ENCODE measurements at places on chromosomes 2 and 18.

DNA sequence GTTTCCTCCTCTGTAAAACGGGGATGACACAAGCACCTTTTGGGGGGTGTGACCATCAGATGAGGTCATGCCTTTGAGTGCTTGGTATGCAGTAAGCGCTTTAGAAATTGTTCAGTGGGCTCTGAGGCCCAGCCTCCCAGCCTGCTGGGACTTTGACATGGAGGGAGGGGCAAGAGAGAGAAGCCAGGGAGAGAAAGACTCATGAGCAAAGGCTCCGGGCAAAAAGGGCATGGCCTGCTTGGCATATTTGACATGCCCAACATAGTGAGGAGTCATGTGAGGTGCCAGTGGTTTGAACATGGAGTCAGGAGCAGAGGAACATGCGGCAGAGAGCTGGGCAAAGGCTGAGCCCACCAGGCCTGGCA is 14.0 kb downstream of the TNS1 start:
- DNase-seq: no peak

GRCh38 chr2:19649142-19649541 is 252.6 kb downstream of the TTC32 start:
- DNase-seq: no peak

DNA sequence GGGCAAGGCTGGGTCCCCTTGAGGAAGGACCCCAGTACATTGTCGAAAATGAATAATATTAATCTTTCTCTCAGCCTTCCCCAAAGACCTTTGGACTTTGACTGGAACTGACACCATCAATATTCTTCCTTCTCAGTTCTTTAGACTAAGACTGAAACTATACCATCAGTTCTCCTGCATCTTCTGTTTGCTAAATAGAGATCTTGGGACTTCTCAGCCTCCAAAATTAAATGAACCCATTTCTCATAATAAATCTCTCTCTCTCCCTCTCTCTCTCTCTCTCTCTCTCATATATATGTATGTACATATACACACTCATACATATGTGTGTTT is 39.7 kb upstream of the VRK2 start:
- no peak for DNase-seq

DNA sequence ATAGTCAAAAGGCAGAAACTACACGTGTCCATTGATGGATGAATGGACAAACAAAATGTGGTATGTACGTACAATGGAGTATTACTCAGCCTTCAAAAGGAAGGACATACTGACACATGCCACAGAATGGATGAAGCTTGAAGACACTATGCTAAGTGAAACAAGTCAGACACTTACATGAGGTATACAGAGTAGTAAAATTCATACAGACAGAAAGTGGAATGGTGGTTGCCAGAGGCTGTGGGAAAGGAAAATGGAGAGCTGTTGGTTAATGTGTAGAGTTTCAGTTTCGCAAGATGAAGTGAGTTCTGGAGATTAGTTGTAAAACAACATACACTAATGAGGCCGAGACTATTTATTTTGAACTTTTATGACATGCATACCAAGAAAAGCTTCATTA is 67.4 kb upstream of the EPB41L3 start:
- DNase-seq: no peak

DNA sequence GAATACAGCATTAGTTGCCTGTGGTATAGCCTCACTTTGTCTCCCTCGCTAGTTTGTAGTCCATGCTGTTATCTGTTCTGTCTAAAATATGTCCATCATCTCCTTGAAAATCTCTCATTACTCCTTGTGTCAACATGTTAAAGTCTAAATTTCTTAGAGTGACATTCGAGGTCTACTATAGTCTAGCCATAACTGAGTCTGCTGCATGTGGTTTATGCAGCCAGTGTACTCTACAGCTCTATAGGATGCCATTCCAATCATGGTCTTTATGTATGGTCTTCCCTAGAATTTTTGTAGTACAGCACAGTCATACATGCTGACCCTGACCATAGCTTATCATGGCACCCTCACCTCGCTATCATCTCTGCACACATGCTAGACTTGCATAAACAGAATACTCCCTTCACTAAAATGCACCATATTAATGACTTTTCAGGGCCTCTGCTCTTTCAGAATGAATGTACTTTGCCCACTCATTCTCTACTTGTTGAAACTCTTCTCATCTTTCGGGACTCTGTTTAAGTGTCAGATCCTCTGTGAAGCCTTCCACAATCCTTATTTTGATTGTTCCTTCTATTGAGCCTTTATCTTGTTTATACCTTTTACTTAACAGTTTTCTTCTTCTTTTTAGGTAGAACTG is 12.8 kb downstream of the TANK start:
- DNase-seq: no peak

- no peak for DNase-seq
These were observed 12.8 kb downstream of the CUL3 start for GRCh38 chr2:224572338-224572737.

DNA sequence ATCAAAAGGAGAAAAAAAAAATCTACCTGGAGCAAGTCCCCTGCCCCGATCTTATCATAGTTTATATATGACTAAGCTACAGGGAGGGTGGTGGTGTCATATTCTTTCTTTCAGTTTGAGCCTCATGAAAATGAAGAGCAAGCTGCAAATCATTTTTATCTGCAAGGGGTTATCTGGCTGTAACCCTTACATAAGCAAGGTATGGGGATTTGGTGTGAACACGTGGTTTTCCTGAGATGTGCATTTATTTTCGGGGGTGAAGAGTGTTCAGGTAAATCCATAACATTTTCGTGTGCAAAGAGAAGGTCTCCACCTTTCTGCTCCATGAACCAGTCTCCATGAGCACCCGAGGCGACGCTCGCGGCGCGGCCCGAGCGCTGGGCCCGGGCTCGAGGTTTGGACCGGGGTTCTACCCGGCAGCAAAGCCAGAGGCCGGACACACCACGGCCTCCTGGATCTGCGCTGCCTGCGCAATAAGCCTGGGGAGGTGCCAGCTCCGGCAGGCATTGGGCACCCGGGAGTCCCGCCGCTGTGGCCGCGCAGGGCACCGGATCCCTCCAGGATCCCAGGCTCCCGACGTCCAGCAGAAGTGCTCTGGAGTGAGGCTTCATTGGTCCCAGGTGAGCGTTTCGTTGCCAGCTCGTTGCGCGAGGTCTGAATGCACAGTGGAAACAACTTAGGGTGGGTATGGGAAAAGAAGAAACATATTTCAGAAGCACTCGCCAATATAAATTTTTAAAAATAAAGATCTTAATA is 36.1 kb upstream of the GPD2 start:
- DNase-seq: no peak

DNA sequence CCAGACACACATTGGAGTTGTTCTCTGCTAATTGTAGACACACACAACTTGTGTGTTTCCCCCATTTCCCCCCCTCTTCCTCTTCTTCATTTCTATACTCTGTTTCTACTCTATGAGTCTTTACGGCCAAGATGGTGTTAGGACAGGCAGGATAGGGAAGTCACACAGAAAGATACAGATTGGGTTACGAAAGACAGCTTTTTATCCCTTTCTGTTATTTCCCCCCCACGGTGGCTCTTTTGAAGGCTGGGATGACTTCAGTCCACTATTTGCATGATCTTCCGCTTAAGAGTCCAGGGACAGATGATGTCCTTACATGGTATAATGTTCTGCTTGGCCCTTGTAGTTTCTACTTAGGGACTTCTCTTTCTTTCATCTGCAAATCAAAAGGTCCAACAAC is 1.6 kb upstream of the EMILIN2 start:
- no peak for DNase-seq

DNA sequence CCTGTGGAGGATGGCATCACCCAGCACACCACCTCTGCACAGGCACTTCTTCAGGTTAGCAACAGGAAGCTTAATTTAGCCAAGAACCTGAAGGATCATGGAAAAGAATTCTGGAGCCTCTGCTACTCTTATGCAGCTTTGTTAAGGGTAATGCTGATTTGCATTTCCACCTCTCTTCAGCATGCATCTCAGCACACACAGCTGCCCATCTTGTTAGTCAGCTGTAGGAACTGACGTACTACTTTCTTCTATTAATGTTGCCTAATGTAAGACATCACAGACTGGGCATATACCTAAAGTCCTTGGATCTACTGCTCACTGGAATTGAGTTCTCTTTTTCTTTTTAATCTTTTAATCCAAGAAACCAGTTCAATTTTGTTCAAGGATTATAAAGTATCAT is 181.0 kb downstream of the SPP2 start:
- DNase-seq: no peak

DNA sequence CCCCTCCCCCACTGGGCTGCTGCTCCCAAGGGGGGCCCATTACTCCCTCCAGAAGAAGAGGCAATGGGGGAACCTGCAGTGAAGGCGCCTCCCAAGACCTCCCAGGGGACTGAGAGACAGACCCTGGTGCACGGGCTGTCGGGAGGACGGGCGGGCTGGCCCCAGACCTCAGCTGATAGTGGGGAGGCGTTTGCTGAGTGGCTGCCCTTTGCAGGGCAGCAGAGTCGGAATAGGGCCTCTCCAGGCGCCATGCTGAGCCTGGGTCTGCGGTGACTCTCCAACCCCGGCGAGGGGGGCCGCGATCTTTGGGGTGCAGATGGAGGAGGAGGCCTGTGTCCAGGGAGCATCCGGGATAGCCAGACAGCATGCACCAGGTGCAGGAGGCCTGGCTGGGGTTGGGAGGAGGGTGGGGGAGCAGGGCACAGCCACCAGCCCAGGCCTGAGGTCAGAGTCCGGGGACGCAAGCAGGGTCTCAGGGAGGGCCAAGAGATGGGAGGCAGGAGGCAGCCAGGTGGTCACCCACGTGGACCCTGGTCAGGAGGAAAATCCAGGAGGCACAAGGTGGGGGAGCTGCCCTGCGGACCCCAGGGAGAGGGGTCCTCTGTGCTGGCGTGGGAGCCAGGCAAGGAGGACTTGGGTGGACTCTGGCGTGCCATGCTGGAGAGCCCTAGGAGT is 11.0 kb downstream of the CROCC2 start:
- DNase-seq: no peak

- DNase-seq: no peak
These were observed 600.1 kb upstream of the ZNF804A start for GRCh38 chr2:183998041-183998796.

GRCh38 chr2:151946250-151946884 is 118.1 kb upstream of the ARL5A start:
- DNase-seq: no peak

- DNase-seq: no peak
These were observed 105.0 kb downstream of the IKZF2 start for GRCh38 chr2:213046431-213046830.

- DNase-seq: no peak
These were observed 61.8 kb downstream of the NRP2 start for GRCh38 chr2:205744074-205744591.

DNA sequence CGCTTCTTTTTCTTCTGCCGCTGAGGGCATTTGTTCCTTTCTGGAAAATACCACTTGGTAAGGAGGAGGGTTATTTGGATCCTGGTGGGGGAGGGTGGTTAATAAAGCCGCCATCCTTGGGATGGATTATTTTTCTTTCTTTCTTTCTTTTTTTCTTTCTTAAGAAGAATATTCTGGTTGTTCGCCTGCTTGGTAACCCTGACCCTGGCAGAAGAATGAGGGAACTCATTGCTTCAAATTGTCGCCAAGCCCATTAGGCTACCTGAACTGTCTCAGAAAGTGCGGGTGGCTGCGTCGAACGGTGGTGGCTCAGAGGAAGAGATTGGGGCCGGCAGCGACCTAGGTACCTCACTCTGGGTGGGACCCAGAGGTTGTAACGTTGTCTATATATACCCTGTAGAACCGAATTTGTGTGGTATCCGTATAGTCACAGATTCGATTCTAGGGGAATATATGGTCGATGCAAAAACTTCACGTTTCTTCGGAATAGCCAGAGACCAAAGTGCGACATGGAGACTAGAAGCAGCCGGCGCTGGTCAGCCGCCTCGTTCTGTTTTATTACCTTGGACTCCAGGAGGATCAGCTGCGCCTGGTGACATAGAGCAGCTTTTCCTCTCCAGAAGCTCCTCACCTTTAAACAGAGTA is 1.3 kb upstream of the HOXD4 start:
- DNase-seq: no peak

DNA sequence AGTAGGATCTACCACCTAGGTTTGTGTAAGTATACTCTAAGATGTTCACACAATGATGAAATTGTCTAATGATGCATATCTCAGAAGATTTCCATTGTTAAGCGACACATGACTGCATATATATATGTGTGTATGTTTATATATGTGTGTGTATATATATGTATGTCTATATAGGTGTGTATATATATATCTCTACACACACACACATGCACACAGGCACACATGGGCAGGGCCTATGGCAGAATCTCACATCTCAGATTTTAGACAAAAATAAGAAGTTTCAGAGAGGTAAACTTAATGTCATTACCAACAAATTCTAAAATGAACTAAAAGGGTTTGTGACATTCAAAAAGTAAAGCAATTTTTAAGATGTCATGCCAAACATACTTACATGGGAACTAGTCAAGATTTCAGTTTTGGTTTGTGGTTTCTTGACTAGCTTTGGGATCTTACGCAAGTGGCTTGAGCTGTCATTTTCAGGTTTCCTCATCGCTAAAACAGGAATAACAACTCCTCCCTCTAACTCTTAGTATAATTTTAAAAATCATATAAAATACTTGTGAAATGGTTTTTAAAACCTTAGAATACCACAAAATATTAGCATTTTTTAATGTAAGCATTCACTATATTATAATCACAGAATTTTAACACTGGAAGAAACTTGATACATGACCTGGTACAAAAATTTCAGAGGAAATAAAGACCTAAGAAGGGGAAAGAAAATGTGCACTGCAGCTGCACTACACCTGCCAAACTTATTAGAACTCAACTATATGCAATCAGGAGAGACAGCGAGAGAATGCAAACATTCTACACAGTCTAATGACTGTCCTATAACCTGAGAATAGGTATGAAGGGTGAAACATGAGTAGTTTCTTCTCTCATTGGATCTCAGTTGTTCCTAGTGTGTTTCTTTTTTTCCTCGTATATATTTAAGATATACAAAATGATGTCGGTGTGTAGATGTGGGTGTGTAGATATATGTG is 75.7 kb downstream of the TTC21B start:
- DNase-seq: no peak

- DNase-seq: peak; percentile 66
These were observed 679 bp downstream of the PTMA start for GRCh38 chr2:231708773-231709635.

DNA sequence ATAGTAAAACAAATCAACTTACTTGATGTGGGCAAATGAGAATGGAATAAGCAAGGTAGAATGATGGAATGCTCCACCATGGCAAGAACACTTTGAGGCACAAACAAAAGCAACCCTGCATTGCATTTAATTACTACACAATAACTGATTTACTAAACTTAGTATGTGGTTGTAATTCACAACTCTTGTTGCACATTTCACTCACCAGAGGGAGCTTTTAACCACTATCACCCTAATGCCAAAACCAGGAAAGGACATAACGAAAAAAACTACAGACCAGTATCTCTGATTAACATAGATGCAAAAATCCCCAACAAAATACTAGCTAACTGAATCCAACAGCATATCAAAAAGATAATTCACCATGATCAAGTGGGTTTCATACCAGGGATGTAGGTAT is 659.8 kb downstream of the CPS1 start:
- DNase-seq: no peak

Data from mesothelial cell of epicardium (in vitro differentiated cells).